D721Med (cell line): ENCODE measurements at places on chromosomes 16 and 17.

- no peak for DNase-seq
Measured at GRCh38 chr17:40532520-40533253, 31.3 kb upstream of the TNS4 start.

- no peak for DNase-seq
Measured at GRCh38 chr16:52005551-52005950, 541.4 kb downstream of the TOX3 start.

- DNase-seq, result no peak
Measured at GRCh38 chr17:48110761-48111160, 3.2 kb downstream of the SNX11 start.

- DNase-seq, result no peak
Measured at GRCh38 chr16:85616607-85617321, 3.6 kb downstream of the GSE1 start.

DNA sequence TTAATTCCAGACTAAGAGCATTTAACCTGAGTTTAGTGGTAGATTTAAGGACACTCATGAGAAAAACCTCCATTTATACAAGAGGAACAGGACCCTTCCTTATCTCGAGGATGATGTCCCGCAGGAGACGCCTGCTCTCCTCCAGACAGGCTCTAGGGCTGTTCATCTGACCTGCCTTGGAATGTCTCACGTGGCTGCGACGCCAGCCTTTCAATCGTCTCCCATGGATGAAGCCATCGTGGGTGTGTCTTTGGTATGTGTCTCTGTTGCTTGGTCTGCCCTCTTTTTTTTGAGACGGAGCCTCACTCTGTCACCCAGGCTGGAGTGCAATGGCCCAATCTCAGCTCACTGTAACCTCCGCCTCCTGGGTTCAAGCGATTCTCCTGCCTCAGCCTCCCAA is 16.5 kb downstream of the CHMP6 start:
- DNase-seq, result no peak

DNA sequence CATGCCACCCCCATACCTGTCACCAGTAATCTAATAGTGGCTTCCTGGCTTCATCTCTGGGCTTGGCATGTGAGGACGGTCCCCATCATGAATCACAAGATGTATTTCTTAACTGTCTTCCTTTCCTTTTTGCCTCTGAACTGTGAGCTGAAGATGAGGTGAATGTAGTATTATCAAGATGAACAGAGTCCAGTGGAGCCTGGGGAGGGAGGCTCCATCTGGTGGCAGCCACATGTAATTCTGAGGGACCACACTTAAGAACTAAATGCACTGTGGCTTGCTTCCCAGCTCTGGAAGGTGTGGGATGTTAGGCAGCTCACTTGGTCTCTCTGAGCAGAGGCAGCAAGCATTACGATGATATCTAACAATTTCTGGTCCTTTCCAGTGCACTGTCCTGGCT is 354.9 kb upstream of the ASIC2 start:
- no peak for DNase-seq

GRCh38 chr17:45225964-45226530 is 4.4 kb downstream of the FMNL1 start:
- DNase-seq, result no peak

DNA sequence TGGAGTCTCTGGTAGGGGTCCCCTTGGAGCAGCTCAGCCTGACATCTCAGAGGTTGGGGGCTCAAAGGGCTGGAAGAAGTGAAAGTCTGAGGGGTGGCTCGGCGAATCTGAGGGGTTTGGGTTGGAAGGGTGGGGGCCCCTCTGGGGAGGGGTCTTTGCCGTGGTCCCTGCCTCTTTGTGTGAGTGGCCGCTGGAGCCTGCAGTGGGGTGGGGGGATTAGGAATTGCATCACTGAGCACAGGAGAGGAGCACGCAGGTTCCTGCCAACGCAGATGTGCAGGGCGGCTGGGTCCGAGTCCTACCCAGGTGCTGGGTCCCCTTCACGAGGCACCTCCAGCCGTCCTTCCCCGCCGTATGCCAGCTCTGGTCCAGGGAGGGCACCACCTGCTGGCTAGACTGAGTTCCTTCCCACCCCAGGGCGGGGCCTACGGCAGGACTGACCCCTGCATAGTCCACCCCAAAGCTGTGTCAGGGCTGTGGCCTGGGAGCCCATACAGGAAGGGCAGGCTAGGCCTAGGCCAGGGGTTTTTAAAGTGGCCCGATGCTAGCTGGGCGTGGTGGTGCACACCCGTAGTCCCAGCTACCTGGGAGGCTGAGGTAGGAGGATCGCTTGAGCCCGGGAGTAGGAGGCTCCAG is 9.9 kb downstream of the FMNL1 start:
- no peak for DNase-seq

DNA sequence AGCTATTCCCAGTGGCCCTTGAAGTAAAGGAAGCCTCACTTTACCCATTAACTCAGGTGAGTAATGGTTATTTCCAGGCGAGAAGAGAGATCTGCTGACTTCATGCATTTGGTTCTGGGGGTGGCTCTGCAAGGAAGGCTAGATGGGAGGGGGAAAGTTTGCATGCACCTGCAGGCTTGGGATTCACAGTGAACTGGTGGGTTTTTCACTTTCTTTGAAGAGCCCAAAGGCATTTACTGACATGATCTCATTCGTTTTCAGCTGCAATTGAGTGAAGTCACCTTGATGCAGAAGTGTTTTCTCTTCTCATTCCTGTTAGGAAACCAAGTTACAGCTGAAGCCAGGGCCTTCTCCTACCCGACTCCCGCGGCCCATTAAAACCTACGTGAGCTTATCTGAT is 131.0 kb upstream of the N4BP1 start:
- DNase-seq, result no peak

GRCh38 chr17:43405861-43406260 is 7.1 kb downstream of the ARL4D start:
- no peak for DNase-seq

GRCh38 chr17:28470266-28470913 is 3.1 kb upstream of the SLC13A2 start:
- DNase-seq, result no peak

GRCh38 chr16:86531641-86532525 is 21.6 kb downstream of the FOXF1 start:
- DNase-seq, result no peak

DNA sequence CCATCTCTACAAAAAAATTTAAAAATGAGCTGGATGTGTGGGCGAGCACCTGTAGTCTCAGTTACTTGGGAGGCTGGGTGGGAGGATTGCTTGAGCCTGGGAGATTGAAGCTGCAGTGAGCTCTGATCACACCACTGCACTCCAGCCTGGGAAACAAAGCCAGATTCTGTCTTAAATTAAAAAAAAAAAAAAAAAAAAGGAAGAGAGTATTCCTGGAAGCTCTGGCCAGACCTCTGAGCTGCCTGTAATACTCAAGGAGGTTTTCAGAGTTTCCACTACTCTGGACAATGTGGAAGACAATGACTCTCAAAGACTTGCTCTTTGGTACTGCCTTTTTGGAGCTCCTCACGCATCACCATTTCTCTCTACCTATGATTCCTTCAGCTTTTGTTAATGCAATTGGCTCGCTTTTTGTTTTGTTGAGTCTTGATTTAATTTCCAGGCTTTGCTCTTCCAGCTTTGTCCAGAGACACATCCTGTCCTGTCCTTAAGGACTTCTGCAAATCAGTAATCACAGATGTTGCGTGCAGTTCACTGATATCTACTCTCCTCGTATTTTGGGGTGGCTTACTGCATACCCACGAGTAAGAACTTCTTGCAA is 10.8 kb downstream of the CHD9 start:
- no peak for DNase-seq

DNA sequence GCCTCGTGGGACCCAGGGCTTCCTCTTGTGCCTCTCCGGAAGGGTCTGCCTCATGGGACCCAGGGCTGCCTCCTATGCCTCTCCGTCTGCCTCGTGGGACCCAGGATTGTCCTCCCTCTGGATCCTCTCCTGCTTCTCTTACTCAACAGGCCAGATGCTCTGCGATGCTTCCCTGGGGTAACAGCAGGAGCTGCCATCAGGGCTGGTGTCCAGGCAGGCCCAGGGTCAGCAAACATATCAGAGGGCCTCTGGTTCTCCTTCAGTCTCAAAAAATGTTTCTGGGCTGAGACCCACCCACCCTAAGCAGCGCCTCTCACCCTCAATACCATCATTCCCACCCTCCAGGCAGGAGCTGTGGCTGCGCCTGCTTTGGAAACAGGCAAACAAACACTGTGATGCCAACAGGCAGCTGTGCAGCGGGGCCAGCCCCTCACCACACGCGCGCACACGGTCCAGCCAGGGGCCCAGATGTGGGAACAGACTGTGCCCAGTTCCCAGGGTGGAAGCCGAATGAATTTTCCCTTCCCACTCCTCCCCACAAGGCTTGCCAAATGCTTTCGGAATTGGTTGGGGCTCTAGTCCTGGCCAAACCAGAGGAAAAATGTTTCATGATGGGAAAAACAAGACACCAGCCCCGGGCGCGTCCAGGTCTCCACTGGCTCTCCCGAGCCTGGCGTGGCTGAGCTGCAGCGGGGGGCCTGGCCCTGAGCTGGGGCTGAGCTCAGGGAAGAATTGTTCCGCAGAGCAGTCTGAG is 11.3 kb downstream of the TIMM22 start:
- no peak for DNase-seq

DNA sequence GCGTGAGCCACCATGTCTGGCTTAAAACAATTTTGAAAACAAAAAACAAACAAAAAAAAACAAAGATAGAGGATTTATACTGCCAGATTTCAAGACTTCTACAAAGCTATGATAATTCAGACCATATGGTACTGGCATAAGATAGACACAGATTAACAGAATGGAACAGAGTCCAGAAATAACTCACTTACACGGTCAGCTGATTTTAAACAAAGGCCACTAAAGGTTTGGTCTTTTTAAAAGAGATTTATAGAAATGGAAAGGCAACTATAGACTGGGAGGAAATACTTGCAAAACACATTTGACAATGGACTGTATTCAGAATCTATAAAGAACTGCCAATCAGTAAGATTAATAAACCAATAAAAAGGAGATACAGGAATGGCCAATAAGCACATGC is 48.6 kb upstream of the MNT start:
- no peak for DNase-seq

DNA sequence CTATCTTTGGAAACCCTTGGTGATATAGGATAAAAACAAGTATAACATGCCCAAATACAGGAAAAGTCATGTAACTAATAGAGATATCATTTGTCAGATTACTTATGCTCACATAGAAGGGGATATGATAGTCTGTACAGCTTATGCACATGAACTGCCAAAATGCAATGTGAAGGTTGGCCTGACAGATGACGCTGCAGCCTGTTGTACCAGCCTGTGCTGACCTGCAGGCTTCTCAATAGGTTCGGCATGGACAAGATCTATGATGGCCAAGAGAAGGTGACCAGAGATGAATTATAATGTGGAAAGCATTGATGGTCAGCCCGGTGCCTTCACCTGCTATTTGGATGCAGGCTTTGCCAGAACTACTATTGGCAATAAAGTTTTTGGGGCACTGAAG is 12.7 kb downstream of the WFIKKN2 start:
- no peak for DNase-seq

DNA sequence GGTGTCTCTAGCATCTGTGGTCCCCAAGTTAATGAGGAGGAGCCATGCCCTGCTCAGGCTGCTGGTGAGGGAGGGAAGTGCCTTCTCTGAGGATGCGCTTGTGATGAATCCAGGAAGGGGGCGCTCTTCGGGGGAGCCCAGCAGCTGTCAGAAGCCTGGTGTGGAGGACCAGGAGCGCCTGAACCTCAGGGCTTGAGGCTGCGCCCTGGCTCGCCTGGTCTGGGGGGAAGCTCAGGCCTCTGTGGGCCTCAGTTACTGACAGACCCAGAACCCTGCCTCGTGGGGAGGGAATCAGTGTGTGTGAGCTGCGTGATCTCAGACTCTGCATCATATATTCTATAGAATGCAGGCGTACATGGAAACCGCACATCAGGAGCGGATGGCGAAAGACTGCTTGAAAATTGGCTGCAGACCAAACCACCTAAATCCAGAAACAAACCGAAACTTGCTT is 126.1 kb downstream of the SEC14L1 start:
- no peak for DNase-seq

GRCh38 chr17:58092101-58092796 is 9.0 kb downstream of the DYNLL2 start:
- no peak for DNase-seq

DNA sequence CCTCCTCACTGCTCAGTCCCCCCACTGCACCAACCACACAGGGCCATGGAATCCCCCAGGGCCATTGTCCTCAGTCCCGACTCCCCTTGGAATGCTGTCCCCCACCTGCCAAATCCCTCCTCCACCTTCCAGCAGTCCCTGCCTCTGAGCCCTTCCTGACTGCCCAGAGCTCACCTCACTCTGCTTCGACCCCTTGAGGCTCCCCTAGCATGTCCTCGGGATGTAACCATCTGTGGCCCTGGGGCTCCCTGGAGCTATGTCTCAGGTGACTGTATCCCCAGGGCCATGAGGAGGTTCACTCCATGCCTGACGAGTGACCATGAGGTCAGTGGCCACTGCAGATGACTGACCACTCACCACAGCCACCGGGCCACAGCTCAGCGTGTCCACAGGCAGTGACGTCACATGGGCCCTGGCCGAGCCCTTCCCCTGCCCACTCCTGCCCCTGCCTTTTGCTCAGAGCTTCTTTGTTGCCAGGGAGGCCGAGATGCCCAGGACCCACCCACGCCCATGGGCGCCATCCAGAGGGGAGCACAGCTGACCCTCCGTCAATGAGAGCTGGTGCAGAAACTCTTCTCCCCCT is 7.7 kb upstream of the PIEZO1 start:
- no peak for DNase-seq

- DNase-seq, result no peak
Measured at GRCh38 chr17:35898283-35899070, 18.3 kb upstream of the CCL5 start.

- no peak for DNase-seq
Measured at GRCh38 chr16:88144028-88144511, 192.8 kb downstream of the BANP start.

DNA sequence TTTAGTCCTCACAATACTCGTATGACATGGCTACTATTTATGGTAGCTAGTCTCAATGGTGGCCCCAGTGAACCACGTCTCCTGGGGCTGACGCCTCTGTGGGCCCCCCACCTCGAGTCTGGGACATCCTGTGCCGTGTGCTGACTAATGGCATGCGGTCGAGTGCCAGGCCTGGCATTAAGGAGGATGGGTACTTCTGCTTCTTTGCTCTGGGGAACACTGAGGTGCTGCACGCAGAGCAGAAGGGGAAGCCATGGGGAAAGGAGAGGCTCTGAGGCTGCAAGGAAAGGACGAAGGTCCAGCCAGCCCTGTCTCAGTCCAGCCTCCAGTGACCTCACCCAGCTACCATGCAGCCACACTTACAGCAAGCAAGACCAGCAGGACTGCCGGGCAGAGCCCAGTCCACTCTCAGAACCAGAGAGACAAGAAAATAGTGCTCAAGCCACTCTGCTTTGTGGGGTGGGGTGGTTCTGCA is 5.7 kb upstream of the MPRIP start:
- no peak for DNase-seq
